Activated CD8-positive, alpha-beta memory T cell treated with anti-CD3 and anti-CD28 coated beads for 48 hours (primary cell): ENCODE measurements at places on chromosomes 11 and 22.

DNA sequence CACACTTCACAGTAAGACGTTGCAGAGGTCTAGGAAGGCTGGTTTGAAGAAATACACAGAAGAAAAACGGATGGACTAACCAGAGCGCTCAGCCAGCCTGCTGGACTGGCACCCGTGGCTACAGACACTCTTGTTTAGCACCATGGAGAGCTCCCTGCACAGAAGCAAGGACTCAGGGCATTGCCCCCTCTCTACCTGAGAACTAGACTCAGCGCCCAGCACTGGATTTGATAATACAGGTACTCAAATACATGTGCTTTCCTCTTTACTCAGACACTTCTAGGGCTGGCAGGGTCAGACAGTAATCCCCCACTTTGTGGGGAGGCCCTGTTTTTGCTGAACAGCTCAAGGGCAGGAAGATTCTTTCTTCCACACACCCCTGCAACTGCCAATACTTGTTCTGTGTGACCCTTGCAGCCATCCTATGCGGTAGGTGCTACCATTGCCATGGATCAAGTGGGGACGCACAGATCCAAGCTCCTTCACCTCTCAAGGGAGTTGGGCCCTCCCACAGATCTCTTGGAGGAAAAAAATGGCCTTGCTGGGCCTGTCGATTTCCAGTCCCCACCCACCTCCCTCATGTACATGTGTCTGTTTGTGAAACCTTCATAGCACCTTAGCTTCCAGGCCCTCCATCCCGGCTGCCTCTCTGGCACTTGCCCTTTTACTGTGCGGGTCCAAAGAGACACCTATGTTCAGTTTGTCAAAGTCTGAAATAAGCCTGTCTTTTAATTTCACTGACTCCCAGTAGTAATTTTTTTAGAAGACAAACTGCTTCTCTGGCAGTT, 5.1 kb upstream of the P2RX6 start:
- DNase-seq, result no peak

- no peak for DNase-seq
These were observed 16.9 kb downstream of the MYO7A start for GRCh38 chr11:77144857-77145428.

DNA sequence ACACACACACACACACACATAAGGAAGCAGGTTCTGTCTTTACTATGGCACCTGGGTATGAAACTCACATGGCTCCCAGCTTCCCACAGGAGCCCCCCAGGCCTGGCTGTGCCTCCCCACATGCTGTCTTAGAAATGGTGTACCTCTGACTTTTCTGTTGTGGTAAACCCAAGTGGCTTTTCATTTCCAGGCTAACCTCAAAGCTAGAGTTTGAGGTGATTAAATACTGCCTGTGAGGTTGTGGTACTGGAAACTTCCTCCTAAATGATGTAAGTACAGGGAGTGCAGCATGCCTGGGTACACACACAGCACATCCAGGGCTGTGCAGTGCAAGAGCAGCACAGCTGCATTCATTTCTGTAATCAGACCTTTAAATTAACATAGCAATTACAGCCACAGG, 34.4 kb downstream of the ME3 start:
- DNase-seq, result no peak

- no peak for DNase-seq
These were observed 2.7 kb downstream of the MAJIN start for GRCh38 chr11:64969209-64969608.

- DNase-seq, result no peak
These were observed 13.6 kb upstream of the RAB3IL1 start for GRCh38 chr11:61930933-61931332.

GRCh38 chr22:36493690-36494110, 12.3 kb upstream of the TXN2 start:
- no peak for DNase-seq

- DNase-seq, result no peak
These were observed 439.2 kb downstream of the DLG2 start for GRCh38 chr11:85187992-85188391.

- no peak for DNase-seq
These were observed 7.7 kb downstream of the FZD4 start for GRCh38 chr11:86947541-86947940.

DNA sequence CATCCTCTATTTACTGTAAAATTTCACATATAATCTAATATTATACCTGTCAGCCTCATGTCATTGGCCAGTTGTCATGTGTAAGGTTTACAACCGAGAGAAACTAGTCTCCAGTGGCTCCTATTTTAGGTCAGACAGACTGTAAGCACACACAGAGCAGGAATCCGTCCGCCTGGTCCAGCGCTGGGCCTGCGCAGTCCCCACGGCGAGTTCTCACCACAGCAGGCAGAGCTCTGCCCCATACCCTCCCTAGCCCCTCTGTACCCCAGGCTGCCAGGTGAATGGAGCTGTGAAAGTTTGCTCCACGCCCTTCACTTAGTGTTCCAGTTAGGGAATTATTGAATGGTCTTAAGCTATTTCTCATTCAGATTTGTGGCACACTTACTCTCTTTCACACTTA, 63.7 kb downstream of the SNX19 start:
- DNase-seq, result no peak

DNA sequence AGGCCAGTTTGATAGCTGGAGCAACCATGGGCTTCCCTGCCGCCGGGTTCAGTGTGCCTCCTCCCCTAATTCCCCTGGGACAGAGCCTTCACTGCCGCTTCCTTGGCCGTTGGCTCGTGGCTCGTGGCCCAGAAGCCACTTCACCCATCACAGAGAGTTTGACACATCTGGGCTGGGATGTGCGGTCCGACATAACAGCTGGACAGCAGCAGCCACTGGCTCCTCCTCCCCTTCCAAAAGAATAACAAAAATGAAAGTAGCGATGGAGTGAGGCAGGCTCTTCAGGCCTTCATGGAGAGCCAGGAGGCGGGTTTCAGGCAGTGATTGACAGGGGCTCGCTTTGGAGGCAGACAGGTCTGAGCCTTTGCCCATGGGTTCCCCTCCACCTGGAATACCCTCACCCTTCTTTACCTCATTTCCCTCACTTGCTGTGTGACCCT, 8.2 kb downstream of the CREB3L1 start:
- DNase-seq, result no peak

GRCh38 chr11:4991060-4991459, 3.6 kb upstream of the OR51L1 start:
- no peak for DNase-seq

GRCh38 chr11:27514076-27514475, 7.5 kb upstream of the LIN7C start:
- no peak for DNase-seq

DNA sequence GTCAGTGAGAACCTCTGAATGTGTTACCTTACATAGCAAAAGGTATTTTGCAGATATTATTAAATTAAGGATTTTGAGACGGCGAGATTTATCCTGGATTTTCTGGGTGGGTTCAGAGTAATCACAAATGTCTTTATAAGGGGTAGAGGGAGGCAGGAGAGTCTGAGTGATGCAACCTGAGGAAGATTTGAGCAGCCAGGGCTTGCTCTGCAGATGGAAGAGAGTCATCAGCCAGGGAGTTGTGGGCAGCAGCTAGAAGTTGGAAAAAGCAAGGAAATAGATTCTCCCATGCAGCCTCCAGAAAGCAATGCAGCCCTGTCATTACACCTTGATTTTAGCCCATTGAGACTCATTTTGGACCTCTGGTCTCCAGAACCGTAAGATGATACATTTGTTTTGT, 4.1 kb upstream of the WDR74 start:
- no peak for DNase-seq

- DNase-seq, result no peak
These were observed 20.3 kb upstream of the MRPL17 start for GRCh38 chr11:6703247-6704063.

GRCh38 chr11:119319136-119319699, 2.3 kb upstream of the MCAM start:
- no peak for DNase-seq

- no peak for DNase-seq
These were observed 5.2 kb downstream of the TSPAN4 start for GRCh38 chr11:847876-848275.

- DNase-seq, result no peak
These were observed 239.0 kb upstream of the CCDC179 start for GRCh38 chr11:23099256-23099655.

- DNase-seq, result no peak
These were observed 504 bp upstream of the ZNF215 start for GRCh38 chr11:6925636-6926207.

GRCh38 chr11:120208777-120209176, 2.1 kb upstream of the OAF start:
- DNase-seq, result no peak

DNA sequence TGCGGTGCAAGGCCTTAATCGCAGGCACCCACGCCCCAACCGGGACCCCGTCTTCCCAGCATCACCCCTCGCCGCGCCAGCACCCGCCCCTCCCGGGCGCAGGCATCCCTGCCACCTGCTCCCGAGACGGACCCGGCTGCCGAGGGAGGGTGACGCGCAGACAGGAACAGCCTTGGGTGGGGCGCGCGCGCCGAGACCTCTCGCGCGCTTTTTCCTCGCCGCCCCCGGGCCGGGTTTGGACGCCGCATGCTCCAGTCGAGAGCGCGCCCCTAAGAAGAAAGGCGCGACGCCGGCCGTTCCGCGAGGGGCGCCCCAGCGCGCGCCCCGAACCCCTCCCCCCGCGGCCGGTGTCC, 504 bp downstream of the CFL1 start:
- DNase-seq, result no peak

- no peak for DNase-seq
These were observed 44.3 kb downstream of the SLC5A12 start for GRCh38 chr11:26677566-26677965.

GRCh38 chr11:587978-588380, 11.7 kb downstream of the PHRF1 start:
- DNase-seq, result peak; percentile 42

- DNase-seq, result no peak
These were observed 99.8 kb upstream of the NECTIN1 start for GRCh38 chr11:119828819-119829218.

GRCh38 chr11:114132944-114133394, 73.5 kb downstream of the ZBTB16 start:
- DNase-seq, result no peak

DNA sequence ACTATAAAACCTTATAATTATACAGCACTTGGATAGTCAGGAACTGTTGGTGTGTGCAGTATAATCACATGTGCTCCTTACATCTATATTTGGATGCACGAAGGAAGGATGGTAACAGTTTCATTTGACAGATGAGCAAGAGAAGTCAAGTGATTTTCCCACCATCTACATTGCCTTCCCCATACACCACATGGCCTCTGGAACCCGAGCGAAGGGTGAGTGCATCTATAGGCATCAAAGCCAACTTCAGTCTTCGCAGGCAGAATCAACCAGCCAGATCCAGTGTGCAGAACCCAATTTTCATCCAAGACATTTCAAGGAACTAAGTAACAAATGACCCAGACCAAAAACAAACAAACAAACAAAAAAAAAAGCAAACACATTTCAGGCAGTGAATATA, 85.1 kb upstream of the BLID start:
- no peak for DNase-seq

- DNase-seq, result no peak
These were observed 356.7 kb downstream of the TBC1D22A start for GRCh38 chr22:47119181-47119580.

GRCh38 chr11:7575841-7576725, 62.3 kb downstream of the PPFIBP2 start:
- peak; percentile 12 for DNase-seq
